ENCODE measurements at places on chromosomes 16 and 17.

DNA sequence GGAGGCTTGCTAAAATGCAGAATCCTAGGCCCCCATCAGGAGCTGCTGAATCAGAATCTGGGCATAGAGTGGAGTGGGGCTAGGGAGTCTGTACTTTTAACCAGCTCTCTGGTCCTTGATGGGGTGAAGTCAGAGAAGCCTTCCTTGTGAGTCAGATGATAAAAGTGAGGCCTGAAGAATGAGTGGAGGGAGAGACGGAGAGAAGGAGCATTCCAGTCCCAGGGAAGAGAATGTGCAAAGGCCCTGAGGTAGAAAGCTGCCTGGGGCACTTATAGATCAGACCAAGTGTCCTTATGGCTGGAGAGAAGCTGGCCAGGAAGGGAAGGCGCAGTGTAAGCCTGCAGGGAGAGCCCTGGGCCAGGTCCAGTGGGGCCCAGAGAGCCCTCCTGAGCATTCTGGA lies 235.1 kb upstream of the NLRP1 start:
- no peak for DNase-seq

GRCh38 chr16:87234601-87235000 lies 82.6 kb downstream of the C16orf95 start:
- no peak for DNase-seq

GRCh38 chr16:17578981-17579874 lies 108.5 kb upstream of the XYLT1 start:
- peak; percentile 64 for DNase-seq

DNA sequence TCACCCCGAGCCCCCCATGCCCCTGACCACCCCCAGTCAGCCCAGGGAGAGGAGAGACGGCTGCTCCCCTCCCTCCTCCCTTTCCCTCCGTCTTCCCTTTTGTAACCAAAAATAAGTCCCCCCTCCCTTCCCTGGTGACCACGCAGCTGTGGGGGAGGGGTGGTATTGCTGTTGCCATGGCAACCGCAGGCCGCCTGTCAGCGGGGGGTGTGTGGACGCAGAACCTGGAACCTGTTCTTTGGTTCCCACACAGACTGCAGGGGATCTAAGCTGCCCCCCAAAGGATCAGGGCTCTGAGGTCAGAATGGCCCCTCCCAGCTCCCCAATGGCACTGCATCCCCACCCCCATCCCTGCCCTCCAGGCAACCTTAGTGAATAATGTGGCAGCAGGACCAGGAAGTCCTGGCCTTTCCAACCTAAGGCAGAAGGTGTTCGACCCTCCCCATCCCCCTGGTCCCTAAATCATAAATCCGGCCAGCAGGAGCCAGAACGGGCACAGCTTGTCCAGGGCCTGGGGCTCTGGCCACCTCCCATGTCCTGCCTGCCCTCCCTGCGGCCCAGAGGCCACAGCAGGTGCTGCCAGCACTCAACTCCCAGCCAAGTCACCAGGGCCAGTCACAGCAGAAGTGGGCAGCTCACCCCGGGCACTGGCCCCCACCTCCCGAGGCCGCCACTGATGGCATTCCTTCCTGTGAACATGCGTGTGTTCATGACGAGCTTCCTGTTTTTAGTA lies 12.0 kb downstream of the CA4 start:
- DNase-seq, result peak; percentile 42

DNA sequence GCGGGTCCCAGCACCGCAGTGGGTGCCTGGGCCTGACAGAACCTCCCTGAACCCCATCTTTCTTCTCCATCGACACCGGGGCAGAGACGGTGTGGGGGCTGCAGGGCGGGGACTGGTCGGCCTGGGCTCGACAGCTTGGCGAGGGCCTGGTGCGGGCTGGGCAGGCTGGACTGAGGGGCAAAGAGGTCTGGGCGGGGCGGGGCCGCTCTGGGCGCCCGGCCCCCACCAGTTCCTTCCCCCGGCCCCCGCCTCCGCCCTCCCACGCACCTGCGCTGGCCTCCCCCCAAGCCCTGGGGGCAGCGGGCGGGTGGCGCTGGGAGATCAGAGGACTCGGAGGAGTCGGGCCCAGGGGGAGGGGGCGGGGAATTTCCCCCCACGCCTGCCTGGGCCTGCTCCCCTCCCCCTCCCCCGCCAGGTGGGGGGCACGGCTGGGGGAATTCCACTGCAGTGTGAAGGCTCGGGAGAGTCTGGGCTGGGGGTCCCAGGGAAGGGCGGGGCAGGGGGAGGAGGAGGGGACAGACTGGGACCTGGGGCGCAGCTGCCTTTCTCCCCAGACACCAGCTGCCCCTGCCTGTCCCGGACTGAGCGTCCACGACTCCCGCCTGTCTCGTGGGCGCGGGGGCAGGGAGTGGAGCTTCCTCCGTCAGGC lies 877 bp upstream of the KREMEN2 start:
- no peak for DNase-seq

GRCh38 chr16:81530296-81530721 lies 85.7 kb downstream of the CMIP start:
- DNase-seq, result no peak

DNA sequence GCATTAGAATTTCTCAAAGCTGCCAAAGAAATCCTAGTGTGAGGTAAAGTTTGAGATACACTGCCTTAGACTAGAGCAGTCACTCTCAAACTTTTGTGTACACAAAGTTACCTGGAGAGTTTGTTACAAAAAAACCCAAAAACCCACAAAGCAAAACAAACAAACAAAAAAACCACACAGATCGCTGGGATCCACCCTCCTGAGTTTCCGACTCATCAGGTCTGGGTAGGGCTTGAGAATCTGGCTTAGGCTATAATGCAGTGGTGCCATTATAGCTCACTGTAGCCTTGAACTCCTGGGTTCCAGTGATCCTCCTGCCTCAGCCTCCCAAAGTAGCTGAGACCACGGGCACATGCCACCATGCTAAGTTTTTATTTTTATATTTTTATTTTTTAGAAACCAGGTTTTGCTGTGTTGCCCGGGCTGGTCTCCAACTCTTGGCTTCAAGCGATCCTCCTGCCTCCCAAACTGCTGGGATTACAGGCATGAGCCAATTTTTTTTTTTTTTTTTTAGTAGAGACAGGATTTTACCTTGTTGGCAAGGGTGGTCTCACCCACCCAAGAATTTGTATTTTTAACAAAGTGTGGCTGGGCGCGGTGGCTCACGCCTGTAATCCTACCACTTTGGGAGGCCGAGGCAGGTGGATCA lies 22.3 kb upstream of the SMG1 start:
- no peak for DNase-seq

GRCh38 chr16:81875461-81875860 lies 96.4 kb downstream of the PLCG2 start:
- DNase-seq, result no peak

GRCh38 chr16:12951392-12951791 lies 50.0 kb downstream of the SHISA9 start:
- no peak for DNase-seq

DNA sequence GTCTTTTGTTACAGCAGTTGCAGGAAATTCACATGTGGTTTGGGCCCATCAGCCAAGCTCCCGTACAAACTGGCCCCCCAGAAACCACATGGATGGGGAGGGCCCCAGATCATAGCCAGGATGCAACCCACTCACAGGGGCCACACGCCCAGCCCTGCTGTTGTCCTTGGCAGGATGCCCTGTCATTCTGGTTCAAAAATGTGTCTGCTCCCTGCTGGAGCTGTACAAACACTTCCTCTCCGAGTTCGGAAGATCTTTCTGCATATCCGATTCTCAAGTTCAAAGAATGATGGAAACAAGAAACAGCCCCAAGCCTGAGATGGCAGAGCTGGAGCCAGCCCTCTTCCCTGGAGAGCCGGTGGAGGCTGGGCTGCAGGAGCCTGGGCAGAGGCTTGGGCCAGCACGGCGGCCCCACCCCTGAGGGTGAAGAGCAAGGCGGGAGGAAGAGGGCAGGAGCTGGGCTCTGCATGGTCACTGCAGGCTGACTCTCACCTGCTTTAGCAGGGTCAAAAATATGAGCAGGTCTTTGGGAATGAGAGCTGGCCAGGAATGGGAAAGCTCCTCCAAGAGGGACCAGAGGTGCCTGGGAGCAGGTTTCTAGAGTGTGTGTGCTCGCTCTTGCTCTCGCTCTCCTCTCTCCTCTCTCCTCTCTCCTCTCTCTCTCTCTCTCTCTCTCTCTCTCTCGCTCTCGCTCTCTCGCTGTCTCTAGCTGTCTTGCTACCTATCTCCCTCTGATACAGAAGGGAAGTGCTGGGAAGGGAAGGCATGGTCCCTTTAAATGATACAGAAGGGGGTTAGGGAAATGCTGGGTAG lies 34.7 kb upstream of the ENPP7 start:
- DNase-seq, result no peak

DNA sequence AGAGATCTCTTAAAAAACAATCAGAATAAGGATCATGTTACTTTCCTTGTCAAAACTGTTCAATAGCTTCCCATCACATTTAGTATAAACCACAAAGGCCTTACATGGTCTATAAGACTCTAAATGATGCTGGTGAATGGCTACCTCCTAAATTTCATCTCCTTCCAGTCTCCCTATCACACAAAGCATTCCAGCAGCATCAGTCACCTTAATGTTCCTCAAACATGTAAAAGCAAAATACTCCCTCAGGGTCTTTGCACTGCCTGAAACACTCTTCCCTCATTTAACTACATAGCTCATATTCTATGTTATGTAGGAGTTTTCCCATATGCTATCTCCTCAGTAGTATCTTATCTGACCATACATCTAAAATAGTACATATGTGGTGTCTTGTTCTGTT lies 53.5 kb upstream of the INTS2 start:
- DNase-seq, result no peak

GRCh38 chr16:77324729-77325128 lies 110.1 kb downstream of the ADAMTS18 start:
- no peak for DNase-seq

- no peak for DNase-seq
Measured at GRCh38 chr17:17172001-17172939, 33.9 kb downstream of the PLD6 start.

- DNase-seq, result no peak
Measured at GRCh38 chr17:40828454-40829044, 6.1 kb upstream of the KRT10 start.

DNA sequence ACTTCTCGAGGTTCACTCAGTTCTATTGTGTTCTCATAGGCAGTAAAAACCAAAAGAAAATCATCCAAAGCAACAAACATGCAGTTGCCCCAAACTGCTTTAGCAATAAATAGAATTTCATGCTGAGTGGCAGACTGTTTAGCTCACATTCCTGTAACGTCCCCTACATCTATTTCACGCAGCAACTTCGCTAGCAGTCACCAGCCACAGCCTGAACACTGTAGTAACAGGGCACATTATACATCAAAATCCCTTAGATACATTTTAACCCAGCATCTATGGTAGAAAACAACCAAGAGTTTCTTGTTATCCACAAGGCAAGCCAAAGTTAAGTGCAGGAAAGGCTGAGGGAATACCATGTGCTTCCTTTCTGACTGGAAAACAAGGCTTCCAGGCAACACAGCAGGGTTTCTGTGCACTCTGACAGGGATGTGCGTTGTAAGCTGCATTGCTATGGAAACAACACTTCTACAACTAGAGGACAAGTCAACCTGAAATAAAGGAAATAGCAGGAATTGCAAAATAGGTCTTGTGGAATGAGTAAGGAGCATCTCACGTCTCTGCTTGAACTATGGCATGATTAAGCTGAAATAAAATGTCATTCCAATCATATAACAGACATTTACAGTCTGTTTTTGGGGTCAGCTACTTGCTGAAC lies 55.4 kb downstream of the CFDP1 start:
- DNase-seq, result no peak

- no peak for DNase-seq
Measured at GRCh38 chr17:57834146-57834741, 15.6 kb downstream of the MRPS23 start.

DNA sequence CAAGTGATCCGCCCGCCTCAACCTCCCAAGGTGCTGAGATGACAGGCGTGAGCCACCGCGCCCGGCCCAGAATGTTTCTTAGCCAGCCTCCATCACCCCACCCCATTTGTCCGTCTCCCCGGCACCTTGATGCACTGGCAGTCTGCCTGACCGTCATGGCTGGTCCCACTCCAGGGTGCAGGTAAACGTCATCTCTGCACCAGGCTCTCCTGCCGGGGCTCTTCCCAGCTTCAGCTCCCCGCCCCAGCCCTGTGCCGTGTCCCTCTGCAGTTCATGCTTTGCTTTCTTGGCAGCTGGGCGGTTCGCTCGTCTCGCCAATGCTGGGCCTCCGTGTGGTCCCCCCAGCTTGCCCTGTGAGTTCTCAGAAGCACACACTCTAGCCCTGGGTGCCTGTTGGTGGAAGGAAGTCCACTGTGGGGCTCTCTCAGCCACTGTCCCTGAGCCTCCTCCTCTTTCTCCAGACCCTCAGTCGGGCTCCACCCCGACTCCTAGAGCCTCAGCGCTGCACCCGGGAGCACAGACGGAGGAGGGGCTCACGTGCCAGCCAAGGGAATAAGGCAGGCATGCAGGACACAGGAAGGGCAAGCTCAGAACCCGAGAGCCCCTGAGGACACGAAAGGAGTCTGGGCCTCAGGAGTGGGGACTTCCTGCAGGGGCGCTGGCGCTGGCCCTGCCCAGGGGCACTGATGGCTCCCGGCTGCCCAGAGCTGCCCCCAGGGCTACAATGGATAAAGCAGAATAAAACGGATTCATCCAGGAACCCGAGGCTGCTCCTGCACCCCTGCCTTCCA lies 12.0 kb downstream of the HS3ST6 start:
- DNase-seq, result no peak
